Sigmoid colon (tissue), 7 donors: ENCODE measurements at places on chromosomes 5 and 9. TPM values are rescaled to one million over a fixed set of nuclear protein-coding genes. Genes with fewer than 3 reads are reported as not detected.

The UNC13B gene
- 22.2 TPM for total RNA-seq

The PSAT1 gene
- total RNA-seq: 2.5 TPM

- no peaks in the 10 kb centered on the region for H3K36me3 ChIP-seq
- no peak for DNase-seq
- no peak overlapping the region for H3K27ac ChIP-seq
- no peaks in the 10 kb centered on the region for H3K4me1 ChIP-seq
Observed at GRCh38 chr9:7067169-7067568, 309.4 kb downstream of the KDM4C start.

DNA sequence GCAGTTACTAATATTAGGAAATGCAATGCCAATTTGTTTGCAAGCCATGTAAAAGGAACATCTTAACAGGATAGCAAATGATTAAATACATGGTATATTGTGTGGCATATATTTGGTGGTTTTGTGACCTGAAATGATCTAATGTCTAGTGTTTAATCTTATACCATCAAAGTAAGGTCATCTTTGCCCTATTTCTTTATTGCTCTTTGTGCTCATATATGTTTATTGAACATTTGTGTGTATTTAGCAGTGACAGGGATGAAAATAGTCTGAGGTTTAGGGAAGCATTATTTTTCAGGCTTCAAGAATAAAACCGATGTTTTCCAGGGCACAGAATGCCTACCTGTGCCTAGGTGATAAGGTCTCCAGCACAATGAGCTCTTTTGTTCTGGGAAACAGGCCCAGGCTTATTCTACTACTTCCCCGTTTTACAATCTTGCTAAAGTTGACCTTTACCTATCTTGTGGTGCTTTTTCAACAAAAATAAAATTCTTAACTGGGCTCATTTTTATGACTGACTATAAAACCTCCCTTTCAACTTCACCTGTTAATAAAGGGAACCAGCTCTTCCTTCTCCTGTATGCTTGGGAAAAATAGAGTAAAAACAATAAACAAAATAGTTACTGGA, 105.6 kb upstream of the ANKH start:
- H3K4me3 ChIP-seq: no peak overlapping the region
- H3K27ac ChIP-seq: no peak overlapping the region
- no peaks in the 10 kb centered on the region for H3K36me3 ChIP-seq
- no peak for DNase-seq
- H3K4me1 ChIP-seq: no peaks in the 10 kb centered on the region
- no peaks in the 10 kb centered on the region for H3K27me3 ChIP-seq
